ENCODE measurements at places on chromosomes 7 and 10.

DNA sequence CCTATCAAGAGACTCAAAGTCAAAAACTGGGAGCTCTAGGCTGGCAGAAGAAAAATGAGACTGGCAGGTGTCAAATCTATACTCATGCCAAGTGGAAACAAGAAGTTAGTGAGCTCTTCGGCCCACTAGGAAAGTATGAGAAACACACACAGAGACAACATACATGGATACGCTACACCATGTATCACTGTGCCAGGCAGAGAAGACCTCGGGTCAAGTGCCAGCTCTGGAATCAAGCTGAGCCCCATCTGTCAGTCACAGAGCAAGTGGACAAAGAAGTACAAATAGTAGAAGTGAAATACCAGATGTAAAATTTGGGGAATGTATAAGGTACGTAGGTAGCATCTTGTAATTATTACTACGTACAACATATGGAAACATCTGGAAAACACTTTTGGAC is 62.4 kb downstream of the FAM13C start:
- DNase-seq: no peak

DNA sequence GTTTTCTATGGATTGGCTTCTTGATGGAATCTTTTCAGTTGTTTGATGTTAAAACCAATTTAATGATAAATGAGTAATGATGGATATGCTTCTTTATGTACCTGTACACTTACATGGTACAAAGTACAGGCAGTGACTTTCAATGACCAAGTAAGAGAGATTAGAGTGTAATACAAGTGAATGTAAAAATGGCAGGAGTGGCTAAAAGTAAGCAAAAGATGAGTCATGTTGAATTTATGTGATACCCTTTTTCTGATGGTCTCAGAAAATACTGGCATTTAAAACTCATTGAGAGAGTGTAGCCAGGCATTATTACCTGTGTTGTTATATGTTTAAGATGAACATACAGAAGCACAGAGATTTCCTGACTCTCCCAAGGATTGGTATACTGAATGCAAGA is 97.1 kb downstream of the GPR85 start:
- no peak for DNase-seq

- DNase-seq: no peak
Measured at GRCh38 chr7:108083980-108084379, 46.2 kb downstream of the LAMB4 start.

DNA sequence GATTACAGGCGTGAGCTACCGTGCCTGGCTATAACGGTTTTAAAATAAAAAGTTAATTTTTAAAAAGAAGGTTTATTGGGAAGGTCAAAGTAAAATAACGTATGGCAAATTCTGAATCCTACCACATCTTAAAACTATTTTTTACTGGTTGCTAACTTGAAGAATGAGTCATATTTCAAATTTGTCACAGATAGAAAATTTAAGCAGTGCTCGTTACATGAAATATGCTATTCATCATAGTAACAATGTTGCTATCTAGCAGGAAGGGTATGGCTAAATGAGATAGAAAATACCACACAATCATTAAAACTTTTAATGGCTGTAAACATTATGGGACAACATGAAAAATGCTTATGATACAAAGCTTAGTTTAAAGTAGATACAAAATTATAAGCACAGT is 500.5 kb downstream of the PHTF2 start:
- DNase-seq: no peak

DNA sequence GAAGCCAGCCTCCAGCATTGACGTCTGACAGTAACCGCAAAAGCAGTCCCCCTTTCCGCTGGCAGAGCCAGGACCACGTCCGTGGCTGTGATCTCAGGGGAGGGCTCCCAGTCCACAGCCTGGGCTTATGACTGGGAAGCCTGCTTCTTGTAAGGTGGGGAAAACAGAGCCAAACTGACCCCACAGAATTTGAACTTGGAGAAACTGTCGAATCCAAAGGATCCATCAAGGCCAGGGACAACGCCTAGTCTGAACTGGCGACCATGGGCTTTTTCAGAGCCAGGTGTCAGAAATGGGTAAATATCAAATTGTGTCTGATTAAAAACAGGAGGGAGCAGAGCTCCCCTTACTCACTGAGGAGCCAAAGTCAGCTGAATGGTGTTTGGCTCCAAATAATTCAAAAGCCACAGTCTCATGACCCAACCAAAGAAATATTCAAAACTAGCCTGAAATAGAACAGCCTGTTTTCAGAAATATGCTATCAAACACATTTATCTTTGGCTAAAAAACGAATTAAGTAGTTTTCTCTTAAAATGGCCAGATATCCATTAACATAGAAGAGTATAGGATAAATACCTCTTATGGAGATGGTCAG is 751.4 kb upstream of the GALNT17 start:
- no peak for DNase-seq

DNA sequence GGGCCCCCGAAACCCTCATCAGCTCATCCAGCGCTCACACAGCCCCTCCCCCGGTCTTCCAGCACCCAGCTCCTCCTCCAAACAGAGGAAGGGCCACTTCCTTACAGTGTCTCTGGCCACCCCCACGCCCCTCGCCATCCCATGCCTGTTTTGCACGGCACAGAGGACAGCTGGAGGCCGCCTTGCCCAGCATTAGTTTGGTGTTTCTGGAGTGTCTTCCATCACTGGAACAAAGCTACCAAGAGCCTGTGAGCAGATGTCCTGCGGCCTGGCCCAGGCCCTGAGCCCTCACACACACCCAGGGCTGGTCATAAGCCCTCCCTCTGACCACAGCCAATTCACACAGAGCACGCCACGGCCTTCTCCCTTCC is 82.3 kb downstream of the MAD1L1 start:
- DNase-seq: no peak

- DNase-seq: no peak
Measured at GRCh38 chr7:21771906-21772610, 173.6 kb downstream of the CDCA7L start.

DNA sequence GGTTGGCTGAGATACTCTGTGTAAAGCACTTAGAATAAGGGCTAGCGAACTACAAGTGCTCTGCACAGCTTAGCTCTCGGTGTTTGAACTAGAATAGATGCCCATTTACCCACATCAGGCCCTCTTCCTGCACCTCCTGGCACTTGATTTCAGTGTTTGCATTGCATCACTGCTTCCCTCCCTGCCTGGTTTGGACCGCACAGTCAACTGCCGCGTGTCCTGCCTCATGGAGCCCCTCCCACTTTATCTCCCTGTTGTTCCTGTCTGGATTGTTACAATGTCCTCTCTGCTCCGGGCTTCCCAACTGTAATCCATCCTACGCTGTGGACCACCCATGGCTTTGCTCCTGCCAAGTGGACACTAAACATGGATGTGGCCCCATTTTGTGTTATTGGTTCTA is 2.3 kb downstream of the FAM107B start:
- DNase-seq: no peak

- no peak for DNase-seq
Measured at GRCh38 chr7:70415179-70415972, 716.6 kb upstream of the GALNT17 start.
